Stimulated activated CD4-positive, alpha-beta T cell treated with anti-CD3 and anti-CD28 coated beads, Interleukin-1b, Interleukin-23, amount 100 ng/mL, for 24 hours (primary cell): ENCODE measurements at places on chromosomes 7 and 10.

- no peak for DNase-seq
Measured at GRCh38 chr7:128453836-128454804, 1.6 kb upstream of the HILPDA start.

- DNase-seq = no peak
Measured at GRCh38 chr10:29183301-29183945, 105.4 kb upstream of the LYZL1 start.

- DNase-seq = no peak
Measured at GRCh38 chr10:126060261-126060931, 164.0 kb downstream of the FANK1 start.

DNA sequence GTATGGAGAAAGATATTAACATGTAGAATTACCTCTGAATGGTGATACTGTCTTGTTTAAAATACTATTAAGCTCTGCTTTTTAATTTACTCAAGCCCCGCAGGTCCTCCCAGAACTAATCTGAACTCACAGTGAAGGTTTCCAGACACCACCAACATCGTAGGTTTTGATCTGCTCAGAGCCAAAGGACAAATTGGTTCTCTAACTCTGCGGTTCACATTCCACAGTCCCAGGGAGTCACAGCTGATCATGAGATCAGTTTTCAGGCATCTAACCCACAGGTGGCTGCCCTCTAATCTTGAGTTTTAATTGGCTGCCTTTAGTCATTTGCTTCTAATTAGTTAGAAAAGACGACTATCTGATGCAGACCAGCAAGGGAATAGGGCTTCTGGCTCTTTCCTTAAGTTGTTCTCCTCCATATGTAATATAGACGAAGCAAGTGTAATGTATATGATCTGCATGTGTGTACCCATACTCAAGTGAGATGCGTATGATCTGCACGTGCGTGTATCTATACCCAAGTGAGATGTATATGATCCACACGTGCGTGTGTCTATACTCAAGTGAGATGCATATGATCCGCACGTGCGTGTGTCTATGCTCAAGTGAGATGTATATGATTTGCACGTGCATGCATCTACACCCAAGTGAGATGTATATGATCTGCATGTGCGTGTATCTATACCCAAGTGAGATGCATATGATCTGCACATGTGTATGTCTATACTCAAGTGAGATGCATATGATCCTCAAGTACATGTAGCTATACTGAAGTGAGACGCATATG is 331.5 kb upstream of the NPVF start:
- DNase-seq = no peak

DNA sequence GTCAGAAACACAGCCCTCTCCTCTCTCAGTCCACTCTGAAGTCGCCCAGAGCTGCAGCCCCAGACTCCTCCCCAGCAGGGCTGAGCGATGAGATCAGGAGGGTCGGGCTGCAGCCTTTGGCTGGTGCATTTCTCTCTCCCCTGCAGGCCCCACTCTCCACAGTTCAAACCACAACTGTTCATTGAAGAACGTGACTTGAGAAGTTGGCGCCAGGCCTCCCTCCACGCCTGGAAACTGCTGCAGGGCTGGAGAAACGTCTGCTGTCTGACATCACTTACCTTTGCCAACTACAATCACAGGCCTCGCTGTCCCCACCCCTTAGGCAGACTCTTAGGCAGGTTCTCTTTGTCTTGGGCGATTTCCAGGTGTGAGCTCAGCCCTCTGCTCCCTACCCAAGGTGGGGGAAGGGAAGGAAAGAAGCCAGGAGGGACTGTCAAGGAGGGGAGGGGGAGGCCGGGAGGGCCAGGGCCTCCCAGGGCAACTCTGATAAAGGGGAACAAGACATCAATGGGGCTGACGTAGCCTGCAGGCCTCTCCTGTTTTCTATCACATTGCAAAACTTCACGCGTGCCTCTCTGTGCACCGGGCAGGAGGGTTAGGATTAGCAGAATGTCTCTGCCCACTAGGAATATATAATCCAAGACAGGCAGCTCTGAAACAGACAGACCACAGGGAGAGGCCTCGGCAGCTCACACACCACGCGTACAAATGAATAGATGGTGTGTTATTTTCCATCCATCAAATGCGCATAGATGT is 32.7 kb downstream of the CALML5 start:
- DNase-seq = no peak

GRCh38 chr7:36851382-36851781 is 127.1 kb upstream of the AOAH start:
- DNase-seq = no peak

DNA sequence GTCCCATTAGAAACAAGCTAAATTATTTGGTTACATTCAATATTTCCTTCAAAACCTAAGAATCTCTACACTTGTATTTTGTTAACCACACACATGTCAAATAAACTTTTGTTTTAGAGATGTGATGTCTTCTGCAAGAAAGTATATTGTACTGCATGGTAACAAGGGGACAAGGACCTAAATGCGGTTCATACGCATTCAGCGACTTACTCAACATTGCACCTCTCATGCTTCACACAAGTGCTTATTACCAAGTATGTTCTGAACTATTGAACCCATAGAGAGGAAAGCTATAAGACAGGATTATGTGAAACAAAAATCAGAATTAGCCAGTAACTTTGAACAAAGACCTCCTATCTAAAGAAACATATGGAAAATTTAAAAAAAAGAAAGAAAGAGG is 68.3 kb downstream of the CREB5 start:
- no peak for DNase-seq

GRCh38 chr10:119357412-119358151 is 150.2 kb downstream of the GRK5 start:
- DNase-seq = no peak

DNA sequence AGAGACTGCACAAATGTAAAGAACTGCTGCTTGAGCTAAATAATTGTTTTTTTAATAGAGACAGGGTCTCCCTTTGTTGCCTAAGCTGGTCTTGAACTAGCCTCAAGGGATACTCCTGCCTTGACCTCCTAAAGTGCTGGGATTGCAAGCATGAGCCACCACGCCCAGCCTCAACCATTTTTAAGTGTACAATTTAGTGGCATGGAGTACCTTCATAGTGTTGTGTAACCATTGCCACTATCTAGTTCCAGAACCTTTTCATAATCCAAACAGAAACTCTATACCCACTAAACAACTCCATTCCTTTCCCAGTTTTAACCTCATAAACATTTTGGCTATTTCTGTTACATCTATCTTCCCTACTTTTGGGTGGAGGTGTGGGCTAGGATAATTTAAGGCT is 6.7 kb downstream of the EIF4H start:
- DNase-seq = no peak

GRCh38 chr10:99908512-99908911 is 101.2 kb downstream of the DNMBP start:
- DNase-seq = no peak

- no peak for DNase-seq
Measured at GRCh38 chr10:121296881-121297585, 301.2 kb downstream of the FGFR2 start.

DNA sequence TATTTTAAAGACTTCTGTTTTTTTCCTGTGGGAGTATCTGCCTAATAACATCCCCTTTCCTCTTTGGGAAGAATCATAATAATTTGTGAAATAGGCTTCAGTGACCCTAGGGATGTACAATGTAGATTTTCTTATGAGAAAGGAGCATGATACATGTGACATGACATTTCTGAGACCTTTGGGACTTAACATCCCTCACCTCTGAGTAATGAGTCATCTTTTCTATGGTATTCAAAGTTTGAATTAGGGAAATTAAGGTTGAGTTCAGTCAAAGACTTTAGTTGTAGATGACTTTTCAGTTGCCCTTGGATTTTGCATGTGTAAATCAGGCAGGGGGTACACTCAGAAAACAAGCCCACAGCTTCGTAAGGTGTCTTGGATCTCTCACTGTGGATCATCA is 14.3 kb downstream of the GRK5 start:
- DNase-seq = no peak

GRCh38 chr7:80380957-80381356 is 130.9 kb downstream of the GNAT3 start:
- DNase-seq = no peak

GRCh38 chr7:128135515-128136214 is 104.4 kb upstream of the LRRC4 start:
- DNase-seq = peak; percentile 53

DNA sequence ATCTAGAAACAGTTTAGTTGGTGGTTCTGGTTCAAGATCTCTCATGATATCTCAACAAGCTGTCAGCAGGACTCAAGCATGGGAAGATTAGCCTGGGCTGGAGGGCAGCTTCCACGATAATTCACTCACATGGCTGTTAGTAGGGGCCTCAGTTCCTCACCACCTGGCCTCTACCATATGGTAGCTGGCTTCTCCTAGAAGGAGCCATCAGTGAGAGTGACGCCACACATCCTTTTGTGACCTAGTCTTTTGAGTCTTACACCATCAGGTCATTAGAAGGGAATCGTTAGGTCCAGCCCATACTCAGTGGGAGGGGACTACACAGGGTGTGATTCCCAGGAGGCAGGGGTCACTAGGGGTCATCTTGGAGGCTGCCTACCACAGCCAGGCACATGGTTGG is 239.3 kb upstream of the PLPP4 start:
- no peak for DNase-seq

- DNase-seq = no peak
Measured at GRCh38 chr10:58956926-58957325, 219.5 kb upstream of the PHYHIPL start.

DNA sequence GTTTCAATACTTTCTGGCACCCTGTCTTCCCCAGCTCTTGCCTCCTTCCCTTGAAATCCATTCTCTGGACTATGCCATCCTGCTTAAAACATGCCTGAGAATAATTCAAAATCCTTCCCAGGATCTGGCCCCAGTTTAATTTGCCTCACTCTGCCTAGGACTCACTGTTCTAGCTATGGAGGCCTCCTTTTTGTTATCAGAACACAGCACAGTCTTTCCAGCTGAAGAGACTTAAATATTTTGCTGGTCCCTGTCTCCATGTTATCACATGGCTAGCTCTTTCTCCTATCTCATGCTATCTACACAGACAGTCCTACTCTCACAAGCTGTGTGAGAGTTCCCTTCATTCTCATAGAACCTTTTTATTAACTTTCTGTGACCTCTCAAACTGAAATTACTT is 194.8 kb downstream of the RNLS start:
- no peak for DNase-seq

GRCh38 chr10:13851906-13852305 is 265.1 kb downstream of the PRPF18 start:
- no peak for DNase-seq

- DNase-seq = no peak
Measured at GRCh38 chr10:64316416-64316815, 795.2 kb downstream of the REEP3 start.

DNA sequence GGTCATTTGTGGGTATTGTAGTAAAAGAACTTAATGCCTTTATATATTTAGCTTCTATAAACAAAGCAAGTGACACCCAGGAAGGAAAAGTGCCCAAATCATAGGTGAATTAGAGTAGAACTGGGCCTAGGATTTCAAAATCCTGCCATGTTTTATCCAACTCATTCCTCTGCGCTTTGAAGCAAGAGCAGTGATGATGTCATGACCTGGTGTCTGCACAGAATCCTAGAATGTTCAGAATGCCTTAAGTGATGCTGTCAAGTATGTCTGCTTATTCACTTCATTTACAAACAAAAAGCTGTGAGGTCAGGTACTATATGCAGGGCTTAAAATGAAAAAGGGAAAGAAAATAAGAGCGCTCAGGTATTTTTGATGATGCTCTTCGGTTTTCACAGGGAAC is 737.2 kb upstream of the ANKRD30A start:
- DNase-seq = no peak

GRCh38 chr10:112797855-112798254 is 152.2 kb upstream of the TCF7L2 start:
- no peak for DNase-seq

GRCh38 chr10:126252884-126253610 is 135.2 kb downstream of the ADAM12 start:
- no peak for DNase-seq

DNA sequence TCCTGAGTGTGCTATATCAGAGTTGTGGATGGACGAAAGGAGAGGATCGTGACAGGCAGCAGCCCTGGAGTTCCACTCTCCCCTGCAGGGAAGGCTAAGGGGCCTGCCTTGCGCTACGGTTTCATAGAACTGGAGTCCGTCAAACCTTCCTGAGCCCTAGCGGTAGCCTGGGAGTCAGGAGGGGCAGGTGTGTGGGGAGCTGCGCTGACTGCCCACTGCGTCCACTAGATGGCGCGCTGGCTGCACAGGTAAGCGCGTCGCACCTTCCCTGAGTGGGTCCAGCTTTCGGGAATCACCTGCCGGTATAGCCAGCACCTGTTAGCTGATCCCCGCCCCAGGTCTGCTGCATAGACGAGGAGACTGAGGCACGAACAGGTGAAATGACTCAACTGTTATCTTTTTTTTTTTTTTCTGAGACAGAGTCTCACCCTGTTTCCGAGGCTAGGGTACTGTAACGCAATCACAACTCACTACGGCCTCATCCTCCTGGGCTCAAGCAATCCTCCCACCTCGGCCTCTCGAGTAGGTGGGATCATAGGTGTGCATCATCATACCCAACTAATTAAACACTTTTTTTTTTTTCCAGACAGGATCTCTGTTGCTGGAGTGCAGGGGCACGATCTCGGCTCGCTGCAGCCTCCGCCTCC is 20.2 kb upstream of the BAIAP2L1 start:
- peak; percentile 39 for DNase-seq

DNA sequence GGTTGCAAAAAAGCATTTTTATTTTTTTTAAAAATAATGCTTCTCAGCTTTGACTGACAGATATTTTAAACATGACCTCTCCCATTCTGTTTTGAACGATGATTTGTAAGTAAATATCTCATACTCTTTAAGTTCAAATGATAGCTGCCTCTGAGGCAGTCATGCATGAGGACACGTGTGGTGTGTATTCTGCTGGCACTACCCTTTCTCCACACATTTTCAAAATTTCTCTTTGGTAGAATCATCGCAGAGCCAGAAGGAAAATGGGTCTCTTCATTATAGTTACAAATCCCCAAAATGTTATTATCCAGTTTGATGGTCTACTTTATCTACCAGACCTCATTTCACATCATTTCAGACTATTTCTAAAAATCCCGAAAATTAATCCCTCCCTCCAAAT is 55.1 kb downstream of the FZD1 start:
- DNase-seq = no peak

DNA sequence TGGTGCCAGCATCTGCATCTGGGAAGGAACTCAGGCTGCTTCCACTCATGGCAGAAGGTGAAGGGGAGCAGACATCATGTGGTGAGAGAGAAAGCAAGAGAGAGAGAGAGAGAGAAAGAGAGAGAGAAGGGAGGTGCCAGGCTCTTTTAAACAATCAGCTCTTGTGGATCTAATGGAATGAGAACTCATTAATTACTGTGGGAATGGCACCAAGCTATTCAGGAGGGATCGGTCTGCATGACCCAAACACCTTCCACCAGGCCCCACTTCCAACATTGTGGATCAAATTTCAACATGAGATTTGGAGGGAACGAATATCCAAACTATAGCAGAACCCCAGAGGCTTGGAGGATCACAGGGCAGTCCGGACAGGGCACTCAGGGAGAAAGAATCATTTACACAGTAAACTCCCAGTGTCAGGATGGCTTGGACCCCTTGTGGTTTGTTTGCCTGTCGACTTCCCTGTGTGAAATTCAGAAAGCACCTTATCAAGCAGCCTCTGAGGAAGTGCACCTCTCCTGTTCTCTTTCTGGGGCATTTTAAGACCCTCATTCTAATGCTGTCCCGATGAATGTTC is 308.5 kb downstream of the REEP3 start:
- no peak for DNase-seq

GRCh38 chr10:49263591-49263990 is 35.4 kb upstream of the C10orf71 start:
- DNase-seq = no peak
